ENCODE measurements at places on chromosomes 4 and X.

DNA sequence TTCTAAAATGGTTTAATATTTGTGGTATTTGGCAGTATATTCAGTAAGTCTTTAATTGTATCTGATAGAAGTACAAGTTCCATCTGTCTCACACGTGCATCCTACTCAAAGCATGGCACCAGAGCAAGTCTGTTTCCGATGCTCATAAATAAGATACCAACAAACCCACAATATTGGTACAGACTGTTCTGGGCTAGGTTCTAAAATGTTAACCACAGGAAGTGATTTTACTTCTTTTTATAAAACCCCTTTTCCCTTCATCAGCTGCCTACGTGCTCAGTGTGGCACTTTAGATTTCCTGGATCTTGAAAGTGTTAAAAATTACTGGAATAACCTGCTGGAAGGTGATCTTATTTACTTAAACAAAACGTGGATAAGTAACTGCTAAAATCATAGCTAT lies 165.1 kb downstream of the CFAP299 start:
- DNase-seq = peak; percentile 39

DNA sequence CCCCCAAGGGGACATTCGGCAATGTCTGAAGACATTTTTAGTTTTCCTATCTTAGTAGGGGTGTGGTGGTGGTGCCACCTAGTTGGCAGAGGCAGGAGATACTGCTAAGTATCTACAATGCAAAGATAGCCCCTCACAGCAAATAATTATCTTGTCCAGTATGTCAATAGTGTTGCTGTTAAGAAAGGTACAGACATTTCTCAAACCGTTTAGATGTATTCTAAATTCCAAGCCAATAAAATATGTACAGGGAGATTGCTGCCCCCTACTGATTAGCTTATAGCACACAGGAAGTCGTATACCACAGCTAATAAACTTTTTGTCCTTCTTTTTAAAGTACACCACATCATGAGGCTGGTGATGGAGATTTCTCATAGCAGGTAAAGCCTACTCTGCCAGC lies 260.5 kb downstream of the TMA16 start:
- DNase-seq = peak; percentile 15

DNA sequence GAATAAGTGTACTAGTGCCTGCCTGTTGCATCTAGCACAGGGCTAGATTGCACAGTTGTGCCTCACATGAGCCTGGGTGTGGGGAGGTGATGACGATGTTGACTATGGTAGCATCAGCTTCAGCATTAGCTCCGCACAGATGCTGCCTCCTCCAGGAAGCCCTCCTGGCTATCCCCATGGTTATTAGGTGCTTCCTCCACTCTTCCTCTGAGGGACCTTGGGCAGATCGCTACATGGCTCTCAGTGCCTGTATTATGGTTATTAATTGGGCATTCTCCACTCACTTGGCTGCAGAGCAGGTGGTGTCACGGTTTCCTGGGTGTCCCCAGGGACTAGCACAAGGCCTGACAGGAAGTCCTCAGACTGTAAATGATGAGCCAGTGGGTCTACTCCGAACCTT lies 325.6 kb downstream of the ARHGAP10 start:
- no peak for DNase-seq

DNA sequence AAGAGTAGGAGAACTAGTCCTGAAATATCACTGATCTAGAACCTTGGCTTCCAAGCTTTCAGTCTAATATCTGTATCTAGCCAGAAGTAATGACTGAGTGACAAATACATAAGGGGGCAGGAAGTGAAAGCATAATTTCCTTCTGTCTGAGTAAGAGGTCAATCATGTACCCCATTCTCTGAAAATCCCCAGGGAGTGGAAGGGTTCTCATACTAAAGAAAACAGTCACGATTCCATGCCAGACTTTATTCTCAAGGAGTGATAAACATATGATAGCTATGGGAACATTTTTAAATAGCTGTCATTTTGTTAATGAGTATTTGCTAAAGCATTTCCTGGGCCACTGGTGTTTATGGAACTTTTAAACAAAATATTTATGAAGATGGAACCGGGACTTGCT lies 308.5 kb downstream of the ARHGAP24 start:
- DNase-seq = no peak

DNA sequence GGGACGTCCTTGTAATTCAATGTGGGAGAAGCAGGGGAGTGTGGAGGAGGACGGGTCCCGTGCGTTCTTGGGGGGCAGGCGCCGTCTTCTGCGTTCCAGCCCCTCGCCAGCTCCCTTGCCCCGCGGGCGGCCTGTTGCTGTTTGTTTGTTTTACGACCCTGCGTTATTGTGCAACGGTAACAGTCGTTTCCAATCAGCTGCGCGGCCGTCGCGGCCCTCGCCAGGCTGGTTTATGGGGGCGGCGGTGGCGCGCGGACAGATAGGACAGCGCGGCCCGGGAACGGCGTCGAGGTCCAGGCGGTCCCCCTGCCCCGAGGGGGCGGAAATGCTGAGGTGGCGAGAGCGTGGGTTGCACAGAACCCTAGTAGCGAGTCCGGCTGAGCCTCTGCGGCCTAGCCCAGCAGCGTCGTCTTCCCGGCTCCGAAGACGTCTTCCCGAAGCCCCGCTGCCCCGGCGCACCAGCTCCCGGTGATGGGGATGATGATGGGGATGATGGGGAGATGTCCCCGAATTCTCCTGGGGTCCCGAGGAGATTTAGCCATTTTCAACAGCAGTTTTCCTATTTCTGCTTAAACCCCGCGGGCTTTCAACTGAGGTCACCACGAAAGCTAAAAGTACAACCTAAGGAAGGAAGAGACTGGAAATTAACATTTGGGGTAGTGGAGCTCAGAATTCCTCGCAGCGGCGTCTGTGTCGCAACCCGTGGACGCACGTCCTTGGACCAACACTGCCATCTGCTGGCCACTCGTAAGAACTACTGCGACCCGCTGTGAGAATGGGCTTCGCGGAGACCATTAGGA lies 4.8 kb downstream of the PDGFRA start:
- peak; percentile 76 for DNase-seq

DNA sequence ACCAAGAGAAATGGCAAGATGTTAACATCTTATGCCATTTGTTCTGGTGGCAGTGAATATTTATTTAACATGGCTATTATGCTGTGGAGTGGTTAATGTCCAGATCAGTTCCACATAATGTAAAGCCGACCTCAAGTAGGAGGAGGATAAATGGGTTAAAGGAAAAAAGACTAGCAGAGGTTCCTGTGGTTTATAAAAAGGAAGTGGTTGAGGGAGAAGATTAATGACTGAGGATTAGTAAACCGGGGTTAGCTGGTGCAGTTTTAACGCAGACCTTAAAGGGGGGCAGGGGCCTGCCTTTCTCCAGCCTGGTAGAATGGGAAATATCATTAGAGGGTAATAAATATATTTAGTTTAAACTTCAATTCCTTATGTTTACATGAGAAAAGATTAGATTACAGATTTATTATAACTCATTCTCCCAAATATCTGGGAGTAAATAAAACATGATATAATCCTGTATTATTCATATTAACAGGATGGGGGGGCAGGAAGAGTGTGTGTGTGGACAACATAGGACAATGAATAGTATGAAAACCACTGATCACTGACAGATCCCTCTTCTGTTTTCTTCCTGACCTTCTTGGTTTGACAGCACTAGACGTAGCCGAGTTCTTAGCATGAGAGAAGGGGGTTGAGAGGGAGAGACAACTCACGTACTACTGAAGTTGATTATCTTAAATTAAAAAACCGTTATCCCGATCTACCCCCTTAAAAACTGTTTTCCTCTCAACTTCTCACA lies 124.1 kb upstream of the LIMCH1 start:
- peak; percentile 34 for DNase-seq

DNA sequence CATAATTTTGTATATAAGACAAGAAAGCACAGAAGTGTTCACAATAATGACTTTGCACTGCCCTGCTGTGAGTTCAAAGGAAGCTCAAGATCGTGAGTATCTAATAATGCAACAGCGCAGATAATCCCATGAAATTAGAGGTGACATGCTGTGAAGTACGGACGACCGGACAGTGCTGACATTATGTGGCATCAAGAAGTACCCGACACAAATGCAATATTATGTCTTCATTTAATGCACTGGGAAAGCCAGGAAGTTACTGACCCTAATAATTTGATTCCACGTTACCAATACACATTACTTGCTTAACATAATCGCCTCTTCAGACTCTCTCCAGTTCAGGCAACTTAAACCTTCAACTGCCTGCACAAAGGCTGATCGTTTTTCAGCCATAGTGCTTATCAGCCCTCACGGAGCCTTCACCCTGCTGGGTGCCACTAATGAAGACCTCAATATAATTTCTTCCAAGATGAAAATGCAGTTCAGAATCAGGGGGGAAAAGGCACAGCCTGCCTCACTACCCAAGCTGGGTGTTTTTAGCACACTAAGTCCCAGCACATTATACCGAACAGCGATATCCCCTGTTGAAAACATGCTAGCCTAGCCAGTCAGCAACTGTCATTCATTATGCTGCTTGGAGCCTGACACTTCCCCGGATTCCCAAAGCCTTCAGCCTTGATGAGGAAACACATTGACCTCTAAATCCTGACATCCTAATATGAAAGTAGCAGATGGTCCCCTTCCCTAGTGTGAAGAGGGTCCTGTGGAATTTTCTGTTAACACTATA lies 56.1 kb downstream of the SLC7A11 start:
- no peak for DNase-seq

- no peak for DNase-seq
Observed at GRCh38 chr4:90025248-90025647, 101.9 kb upstream of the CCSER1 start.

DNA sequence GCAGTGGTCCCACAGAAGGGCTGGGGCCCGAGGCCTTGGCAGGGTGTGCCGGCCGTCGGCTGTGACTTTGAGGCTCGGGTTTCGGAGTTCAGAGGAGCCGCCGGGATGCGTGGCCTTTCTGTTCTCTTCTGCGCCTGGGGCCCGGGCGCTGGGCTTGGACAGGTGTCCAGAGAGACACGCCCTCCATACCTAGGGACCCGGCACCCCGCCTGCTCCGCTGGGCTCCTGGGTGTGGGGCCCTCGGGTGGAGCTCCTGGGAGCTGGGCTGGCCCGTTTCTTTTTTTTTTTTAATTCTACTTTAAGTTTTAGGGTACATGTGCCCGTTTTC lies 11.3 kb downstream of the FGFRL1 start:
- no peak for DNase-seq

DNA sequence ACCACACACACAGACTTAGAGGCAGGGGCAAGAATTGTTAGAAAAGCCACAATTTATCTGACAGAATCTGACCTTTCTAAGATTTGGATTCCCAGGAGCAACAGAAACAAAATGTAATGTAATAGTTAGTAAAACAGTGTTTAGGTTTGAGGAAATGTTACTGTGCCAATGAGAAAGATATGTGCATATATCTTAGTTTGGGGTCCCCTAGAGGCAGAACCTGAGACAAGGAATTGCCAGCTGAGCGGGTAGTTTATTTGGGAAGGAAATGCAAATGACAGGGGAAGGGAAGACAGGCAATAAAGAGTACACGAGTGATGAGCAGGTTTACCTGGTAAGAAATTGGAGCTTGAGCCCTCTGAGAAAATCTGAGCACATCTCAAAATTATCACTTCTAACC lies 31.3 kb upstream of the DDX53 start:
- no peak for DNase-seq

DNA sequence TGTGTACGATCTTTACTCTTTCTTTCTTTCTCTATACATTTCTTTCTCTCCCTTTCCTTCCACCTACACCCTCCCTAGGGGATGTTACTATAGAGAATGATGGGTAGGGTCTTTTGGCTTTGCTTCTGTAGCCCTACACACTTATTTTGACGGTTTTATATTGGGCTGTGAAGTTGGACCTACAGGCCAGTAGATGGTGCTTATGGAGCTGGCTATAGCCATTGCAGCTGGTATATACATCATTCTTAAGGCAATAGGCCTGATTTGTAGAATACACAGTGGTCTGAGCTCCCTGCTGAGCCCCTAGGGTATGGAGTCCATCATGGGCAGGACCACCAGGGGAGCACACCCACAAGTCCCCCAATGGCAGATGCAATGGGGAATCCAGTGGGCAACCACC lies 1869.7 kb downstream of the STIM2 start:
- no peak for DNase-seq

- DNase-seq = no peak
Observed at GRCh38 chr4:180953572-180953971, 1289.6 kb upstream of the TENM3 start.

- DNase-seq = no peak
Observed at GRCh38 chr4:110610620-110610939, 12.3 kb downstream of the PITX2 start.

DNA sequence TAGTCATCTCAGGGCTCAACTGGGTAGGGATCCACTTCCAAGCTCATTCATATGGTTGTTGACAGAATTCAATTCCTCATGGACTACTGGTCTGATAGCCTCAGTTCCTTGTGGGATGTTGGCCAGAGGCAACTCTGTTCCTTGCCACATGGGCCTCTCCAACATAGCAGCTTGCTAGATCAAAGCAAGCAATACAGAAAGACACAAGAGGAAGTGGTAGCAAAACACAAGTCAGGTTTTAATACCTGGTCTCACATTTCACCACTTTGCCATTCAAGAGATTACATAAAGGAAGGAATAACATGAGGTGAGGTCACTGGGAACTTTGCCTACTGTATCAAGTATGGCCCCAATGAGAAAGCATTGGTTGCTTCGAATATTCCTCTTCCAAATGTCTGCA lies 79.2 kb downstream of the PRSS12 start:
- DNase-seq = no peak

GRCh38 chr4:157204634-157205244 lies 15.8 kb upstream of the GRIA2 start:
- DNase-seq = peak; percentile 53

DNA sequence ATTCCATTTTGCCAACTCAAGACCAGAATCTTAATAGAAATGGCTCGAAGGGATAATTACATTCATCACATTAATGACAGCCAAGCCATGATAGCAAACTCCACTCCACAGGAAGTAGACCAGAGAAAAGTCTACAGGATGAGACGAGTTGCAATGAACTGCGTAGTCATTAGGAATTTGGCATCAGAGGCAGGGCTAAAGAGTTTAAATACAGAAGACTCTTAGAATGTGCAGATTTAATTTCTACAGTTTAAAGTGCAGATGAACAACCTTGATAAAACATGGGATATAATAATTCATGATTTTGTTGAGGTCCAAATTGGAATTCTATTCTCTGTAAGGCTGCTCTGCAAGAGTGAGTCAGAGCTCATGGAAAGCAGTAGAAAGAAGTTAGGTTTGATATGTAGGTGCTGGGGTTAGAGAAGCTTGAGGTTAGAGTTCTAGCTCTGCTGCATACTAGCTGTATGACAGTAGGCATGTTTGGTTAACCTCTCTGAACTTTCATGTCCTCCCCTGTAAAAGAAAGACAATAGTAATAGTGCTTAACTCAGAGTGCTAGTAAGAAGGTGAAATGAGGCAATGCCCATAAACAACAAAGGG lies 32.2 kb downstream of the LNX1 start:
- no peak for DNase-seq

GRCh38 chrX:3627594-3627993 lies 85.9 kb downstream of the PRKX start:
- DNase-seq = no peak

DNA sequence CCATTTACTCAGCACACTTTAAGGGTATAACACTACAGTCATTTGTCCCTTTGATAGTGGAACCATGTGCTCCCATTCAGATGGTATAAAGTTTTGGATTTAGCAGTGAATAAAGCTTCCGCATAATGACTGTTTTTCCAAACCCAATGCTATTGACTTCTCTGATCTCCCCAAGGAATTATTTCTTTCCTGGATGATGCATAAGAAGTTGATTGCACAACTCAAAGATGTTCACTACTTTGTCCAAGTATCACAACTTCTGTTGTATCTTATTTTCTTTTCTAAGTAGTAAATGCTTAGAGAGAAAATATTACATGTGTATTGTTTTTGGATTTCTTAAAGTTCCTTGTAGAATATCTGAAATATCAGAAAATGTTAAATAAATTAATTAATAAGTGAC lies 300.2 kb downstream of the GPM6A start:
- no peak for DNase-seq

GRCh38 chr4:5889002-5889696 lies 3.7 kb downstream of the CRMP1 start:
- no peak for DNase-seq

Data from KBM-7 (cell line).